ENCODE measurements at places on chromosomes 2 and 18.

DNA sequence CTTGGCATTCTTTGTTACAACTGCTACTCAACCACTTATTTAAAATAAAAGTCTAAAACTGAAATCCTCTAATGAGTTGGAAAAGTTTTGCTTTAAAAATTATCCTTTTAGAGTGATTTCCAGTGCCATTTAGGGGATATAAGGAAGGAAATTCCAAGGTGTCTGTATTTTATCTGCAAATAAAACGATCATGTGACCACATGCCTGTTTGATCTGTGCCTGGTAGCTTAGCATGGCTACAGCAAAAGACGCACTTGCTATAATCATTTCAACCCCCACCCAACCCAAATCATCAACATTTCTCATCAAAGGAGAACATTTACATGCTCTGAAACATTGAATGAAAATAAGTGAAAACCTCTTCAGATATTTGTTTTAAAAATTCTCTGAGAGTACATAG lies 615.1 kb downstream of the IRS1 start:
- DNase-seq: no peak

GRCh38 chr18:58118536-58118935 lies 74.5 kb downstream of the NEDD4L start:
- DNase-seq: no peak

GRCh38 chr18:2138552-2138951 lies 432.8 kb downstream of the METTL4 start:
- no peak for DNase-seq

GRCh38 chr2:68796295-68796905 lies 61.8 kb downstream of the ARHGAP25 start:
- no peak for DNase-seq

DNA sequence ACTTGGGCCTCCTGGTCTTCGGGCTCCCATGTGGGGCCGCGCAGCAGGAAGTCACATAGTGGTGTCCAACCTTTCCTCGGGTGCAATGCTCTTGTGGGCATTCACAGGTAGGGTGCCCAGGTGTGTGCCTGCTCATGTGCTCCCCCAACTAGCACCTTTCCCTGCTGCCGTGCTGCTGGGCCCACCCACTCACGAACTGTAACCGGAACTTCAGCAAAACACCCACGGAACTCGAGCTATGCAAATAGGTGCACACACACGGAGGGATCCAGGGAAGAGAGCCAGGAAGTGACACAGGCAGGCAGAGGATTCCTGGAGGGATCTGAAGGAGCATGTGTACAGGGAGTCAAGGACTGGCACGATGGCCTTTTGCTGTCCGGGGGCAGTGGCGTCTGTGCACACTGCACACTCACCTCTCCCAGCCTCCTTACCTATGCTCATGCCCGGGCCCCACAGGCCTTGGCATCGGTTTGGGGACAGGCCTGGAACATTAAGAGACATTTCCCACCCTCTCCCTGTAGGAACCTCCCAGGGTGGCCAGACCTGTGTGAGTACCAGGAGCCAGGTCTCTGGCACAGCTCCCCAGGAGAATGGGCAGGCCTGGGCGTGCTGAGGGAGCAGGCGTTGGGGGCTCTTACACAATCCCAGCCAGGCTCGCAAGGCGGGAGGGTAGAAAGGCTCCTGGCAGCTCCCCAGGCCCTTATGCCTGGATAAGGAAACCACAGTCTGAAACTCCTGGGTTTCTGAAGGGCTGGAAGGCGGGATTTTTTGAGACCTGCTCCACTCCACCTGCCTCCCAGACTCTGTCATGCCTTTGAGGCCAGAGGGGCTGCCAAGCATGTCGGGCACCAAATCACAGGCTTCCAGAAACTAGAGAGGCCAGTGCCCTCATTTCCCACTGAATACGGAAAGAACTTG lies 6.6 kb upstream of the PTMA start:
- no peak for DNase-seq

DNA sequence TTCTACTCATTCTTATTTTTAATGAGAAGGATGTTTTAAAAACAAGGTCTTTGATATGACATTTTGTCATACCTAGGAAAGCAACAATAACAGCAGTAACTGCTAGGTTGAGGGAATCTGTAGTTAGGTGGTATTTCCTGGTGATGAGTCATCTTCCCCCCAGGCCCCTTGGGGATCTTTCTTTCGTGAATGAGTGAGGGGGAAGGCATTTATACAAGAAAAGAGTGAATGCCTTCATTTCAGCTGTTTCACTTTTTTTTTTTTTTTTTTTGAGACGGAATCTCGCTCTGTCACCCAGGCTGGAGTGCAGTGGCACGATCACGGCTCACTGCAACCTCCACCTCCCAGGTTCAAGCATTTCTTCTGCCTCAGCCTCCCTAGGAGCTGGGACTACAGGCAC lies 108.6 kb downstream of the MAP4K4 start:
- no peak for DNase-seq

DNA sequence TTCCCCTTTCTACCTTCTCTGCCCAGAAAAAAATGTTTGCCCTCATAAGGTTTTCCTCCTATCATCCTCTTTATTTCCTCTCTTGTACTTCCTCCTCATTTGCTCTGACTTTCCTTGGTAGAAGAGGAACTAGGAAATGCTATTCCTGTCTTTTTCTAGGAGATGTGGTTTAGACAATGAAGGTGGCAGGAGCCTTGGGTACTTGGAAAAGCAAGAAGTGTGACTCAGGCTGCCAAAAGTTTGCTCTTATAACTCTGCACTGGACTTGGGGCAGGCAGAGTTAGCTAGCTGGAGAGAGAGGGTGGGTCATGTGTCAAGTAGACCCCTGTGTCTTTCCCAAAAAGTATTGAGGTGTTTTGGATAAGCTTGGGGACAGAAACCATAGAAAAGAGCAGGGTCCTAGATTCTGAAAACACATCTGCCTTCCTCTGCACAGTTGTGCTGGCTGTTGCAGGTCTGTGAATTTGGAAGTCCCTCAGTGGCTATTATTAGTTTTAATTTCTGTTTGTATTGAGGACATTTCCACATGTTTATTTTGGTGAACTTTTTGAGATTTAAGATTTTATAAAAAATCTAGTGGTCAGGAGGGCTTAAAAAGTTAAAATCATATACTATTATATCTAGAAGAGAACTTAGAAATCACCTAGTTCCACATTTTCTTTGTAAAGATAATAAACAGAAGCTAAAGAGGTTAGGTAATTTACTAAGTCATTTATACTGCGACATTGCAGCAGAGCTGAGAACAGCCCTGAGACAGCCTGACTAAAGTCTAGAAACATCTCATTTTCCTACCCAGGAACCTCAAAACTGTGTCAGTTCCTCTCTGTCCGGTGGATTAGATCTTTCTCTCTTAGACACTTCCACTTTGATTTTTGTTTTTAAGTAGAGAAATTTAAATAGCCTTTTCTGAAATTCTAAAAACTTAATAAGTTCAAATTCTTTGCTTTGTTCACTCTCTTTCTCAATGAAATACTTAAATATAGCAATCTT lies 16.0 kb downstream of the INSIG2 start:
- no peak for DNase-seq

- no peak for DNase-seq
These were observed 76.6 kb downstream of the CELF4 start for GRCh38 chr18:37489011-37489410.

GRCh38 chr2:22221006-22221405 lies 1097.2 kb downstream of the TDRD15 start:
- no peak for DNase-seq

GRCh38 chr18:58993260-58993659 lies 128.6 kb downstream of the ZNF532 start:
- no peak for DNase-seq

GRCh38 chr18:34627137-34627920 lies 82.8 kb upstream of the DTNA start:
- no peak for DNase-seq

DNA sequence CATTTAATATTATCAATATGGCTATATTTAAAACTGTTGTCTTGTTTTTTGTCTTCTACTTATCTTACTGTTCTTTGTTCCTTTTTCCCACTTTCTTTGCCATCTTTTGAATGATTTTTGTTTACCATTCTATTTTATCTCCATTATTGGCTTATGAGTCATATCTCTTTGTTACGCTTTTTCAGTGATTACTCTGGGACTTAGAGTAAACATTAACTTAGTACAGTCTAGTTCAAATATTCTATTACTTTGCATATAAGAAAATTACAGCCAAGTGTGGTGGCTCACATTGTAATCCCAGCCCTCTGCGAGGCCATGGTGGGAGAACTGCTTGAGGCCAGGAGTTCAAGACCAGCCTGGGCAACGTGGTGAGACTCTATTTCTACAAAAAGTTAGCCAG lies 26.1 kb downstream of the ADCY3 start:
- DNase-seq: no peak

- no peak for DNase-seq
These were observed 80.9 kb downstream of the CERS6 start for GRCh38 chr2:168536925-168537466.

DNA sequence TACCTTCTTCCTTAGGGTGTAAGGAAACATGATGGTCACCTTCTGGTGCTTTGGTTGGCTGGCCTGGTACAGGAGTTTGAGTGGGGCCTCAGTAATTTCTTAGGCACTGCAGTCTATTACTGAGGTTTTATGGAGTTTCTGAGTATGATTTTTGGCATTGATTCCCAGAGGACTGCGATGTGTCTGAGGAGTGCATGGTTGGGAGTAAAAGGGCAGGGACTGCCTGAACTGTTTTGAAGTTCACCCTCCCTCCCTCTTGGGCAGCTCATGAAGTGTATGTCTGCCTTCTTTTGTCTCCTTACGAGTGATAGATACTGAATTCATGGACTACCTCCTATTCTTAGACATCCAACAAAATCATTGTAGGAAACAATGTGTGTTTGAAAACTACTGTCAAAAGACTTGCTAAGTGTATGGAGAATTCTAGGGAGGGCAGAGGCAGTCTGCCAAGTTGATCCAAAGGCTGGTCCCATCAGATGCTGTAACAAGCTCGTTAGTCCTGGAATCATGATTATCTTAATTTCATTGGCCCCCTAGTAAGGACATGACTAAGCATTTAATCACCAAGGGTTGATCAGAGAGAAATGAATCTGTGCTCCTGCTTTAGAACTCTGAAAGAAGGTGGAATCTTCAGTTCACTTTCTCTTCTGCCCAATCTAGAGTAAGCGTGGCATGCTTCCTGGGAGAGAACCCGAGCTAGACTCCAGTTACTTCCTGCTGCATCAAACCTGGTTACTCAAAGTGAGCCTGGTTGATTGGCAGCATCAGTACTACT lies 26.5 kb downstream of the LYPD6B start:
- no peak for DNase-seq

DNA sequence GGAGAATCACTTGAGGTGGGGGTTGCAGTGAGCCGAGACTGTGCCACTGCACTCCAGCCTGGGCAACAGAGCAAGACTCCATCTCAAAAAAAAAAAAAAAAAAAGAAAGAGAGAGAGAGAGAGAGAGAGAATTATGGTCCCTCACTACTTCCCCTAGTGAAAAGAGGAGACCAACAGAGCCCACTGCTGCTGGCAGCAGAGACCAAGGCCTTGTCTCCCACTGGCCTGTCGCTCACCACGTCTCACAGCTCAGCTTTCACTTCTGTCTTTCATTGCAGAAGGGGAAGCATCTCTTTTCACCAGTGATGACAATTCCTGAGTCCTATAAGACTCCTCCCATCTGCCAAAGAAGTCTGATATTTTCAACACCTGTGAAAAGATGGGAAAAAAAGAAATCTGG lies 81.3 kb downstream of the CLHC1 start:
- no peak for DNase-seq

DNA sequence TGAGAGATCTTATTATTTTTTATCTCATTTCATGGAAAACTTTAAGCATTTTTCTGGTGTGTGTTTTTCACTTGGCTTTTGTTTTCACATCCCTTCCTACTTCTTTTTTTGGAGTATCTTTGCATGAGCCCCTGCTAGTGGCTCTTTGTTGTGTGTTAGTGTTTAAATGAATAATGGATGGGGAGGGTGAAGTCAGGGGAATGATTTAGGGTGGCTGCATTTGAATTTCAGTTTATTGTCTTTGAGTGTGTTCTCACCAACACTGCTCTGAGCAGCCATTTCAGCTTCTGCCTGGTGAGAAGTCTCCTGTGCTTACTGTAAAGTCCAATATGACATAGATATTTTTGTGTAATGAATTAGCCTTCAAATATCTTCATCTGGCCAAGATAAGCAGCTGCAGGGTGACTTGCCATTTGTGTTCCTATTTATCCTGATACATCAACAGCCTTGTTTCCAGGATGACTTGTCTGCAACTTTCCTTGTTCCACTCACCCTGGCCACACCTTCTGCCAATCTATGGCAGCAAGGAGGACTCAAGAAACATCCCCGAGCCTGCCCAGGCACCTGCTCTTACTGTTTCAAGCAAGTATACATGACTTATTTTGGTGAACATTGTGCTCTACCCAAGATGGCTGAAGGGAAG lies 182.6 kb downstream of the PDE11A start:
- no peak for DNase-seq

DNA sequence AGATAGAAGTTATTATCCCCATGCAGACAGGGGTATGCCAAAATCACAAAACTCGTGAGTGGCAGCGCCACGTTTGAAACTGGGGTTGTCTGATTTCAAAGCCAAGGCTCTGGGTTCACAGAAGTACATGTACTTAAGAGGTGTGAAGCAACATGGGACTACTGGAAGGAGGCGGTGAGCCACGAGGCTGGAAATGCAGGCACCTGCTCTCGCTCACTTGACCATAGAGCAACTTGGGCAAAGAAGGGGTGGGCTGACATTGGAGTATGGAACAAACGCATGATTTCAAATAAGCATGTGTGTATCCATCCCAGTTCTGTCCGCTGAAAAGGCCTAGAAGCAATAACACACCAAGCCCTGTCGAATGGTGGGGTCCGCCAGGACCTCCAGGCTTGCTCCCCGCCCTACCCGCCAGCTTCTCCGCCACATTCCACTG lies 593 bp upstream of the ACTR2 start:
- DNase-seq: no peak

- no peak for DNase-seq
These were observed 559.8 kb upstream of the FANCL start for GRCh38 chr2:58800881-58801280.

DNA sequence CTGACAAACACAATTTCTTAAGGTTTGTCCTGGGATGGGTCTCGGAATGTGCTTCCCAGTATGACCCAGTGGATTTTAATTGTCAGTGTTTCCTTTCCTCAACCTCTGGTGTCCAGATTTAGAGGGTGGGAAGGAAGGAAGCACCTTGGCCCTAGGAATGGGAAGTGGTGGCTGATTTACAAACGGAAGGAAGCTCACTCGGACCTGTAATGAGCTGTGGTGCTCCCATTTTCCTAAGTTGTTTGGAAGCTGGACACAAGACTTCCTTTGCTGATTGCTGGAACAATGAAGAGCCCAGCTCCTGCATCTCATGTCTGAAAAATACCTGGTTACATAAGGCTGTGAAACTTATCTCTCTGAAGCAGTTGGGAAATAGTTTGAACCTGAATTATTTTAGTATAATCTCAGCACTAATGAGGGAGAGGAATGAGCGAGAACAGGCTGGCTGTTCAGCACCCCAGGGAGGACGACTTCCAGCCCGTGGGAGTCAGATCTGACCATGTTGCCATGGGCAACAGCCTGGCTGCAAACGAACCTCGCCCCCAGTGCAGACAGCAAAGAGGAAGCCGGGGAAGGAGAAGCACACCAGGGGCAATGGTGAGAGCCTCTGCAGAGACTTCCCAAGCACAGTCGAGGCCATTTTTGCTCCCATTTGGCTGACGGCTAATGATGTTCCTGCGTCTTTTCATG lies 74.4 kb upstream of the ASB18 start:
- DNase-seq: no peak

- DNase-seq: no peak
These were observed 1474.2 kb upstream of the CELF4 start for GRCh38 chr18:39039813-39040212.

Measured in activated T-helper 9 cell treated with anti-CD3 and anti-CD28 coated beads, Interleukin-2, amount 50 U/mL, for 16 hours (primary cell).